ENCODE measurements at places on chromosomes 12 and 14.

DNA sequence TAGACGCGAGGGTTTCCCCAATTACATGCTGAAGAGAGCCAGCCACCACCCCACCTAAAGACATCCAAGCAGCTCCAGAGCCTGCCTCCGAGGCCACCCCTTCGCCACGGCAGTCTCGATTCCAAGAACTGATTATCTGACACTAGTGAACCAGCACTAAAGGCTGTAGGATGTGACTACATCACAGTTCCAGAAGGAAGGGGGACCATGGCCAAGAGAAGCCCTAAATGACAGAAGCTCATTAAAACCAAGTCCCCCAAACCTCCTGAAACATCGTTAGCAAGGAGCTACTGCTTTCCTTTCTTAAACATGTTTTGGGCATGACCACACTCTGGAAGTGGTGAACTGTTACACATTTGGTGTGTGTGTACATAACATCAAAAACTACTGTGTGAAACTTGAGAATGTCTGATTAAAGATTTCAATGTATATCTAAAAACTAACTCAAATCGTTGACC lies 88.2 kb downstream of the DUSP16 start:
- no peak for DNase-seq

GRCh38 chr12:24222968-24223367 lies 273.5 kb upstream of the SOX5 start:
- peak; percentile 12 for DNase-seq

DNA sequence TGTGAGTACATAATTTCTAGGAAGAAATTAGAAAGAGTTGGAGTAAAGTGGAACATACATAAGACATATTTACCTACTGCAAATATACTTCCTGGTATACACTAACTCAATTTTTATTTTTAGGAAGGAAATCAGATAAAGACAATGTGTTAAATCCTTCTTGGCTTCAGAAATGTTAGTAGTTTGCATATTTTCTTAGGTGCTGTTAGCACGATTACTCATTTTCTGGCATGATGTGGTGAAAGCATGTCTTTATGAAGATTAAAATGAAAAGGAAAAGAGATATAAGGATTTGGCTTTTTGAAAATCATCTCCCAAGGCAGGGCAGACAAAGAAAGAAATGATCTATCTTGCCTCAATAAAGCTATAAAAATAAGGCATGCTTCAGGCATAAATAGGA lies 287.6 kb upstream of the E2F7 start:
- DNase-seq = peak; percentile 57

DNA sequence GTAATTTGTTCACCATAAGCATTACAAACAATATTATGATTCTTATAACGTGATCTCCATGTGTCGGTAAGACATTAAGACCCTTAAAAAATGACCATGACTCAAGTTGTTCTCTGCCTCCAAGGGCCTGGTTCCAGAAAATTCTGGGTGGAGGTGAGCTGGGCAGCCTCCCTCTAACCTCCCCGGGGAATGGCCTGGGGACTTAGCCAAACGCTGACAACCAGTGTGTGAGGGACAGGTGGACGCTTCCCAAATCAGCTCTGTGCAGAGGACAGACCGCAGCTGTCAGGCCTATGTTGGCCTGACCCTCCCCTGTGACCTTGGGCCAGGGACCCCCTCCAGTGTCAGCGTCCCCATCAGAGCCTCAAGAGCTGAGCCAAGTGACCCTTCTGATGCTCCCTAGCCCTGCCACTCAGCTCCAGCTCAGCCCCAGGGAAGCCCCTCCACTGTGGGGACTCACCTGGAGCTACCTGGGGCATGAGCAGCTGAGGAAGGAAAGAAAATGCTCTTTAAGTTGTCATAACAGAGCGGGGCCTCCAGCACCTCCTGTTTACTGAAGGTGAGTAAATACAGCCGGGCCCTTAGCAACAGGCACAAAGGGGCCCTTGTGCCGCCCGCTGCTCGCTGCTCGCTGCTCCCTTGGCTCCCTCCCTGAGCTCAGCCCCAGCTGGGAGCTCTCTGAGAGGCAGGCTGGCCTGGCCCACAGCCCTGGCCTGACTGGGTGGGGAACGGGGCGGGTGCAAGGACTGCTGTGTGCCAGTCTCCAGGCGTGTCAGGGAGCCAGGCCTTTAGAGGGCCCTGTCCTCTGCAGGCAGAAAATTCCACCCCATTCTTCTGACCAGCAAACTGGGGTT lies 116.6 kb downstream of the CALM1 start:
- no peak for DNase-seq

DNA sequence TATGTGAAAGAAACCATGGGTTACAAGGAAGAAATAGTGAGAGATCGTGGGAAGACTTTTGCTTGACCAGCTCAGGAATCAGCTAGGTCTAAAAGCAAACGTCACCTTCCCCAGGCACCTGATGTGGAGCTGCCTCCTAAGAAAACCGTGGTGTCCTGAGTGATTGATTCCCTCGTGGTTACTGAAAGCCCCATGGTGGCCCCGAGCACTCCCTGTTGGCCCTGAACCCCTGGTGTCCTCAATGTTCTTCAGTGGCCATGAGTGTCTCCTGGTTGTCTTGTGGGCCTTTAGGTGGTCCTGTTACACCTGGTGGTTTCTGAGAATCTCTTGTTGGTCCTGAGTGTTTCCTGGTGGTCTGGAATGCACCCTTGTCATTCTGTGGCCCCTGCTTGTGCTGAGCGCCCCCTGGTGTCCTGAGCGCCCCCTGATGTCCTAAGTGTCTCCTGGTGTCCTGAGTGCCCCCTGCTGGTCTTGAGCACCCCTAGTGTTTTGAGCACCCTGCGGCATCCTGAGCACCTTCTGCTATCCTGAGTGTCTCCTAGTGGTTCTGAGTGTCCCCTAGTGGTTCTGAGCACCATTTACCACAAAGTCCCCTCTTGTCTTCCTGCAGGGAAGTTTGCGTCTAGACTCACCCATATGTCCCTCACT lies 518.7 kb downstream of the TMEM121 start:
- no peak for DNase-seq

- no peak for DNase-seq
These were observed 139.4 kb downstream of the GRIP1 start for GRCh38 chr12:66539431-66539830.

GRCh38 chr12:105854071-105854470 lies 284.7 kb downstream of the NUAK1 start:
- DNase-seq = peak; percentile 56

GRCh38 chr14:83463500-83464098 lies 1929.9 kb upstream of the SEL1L start:
- peak; percentile 78 for DNase-seq

GRCh38 chr14:64733321-64733720 lies 29.1 kb downstream of the PLEKHG3 start:
- DNase-seq = no peak

- peak; percentile 44 for DNase-seq
These were observed 188.5 kb upstream of the KRR1 start for GRCh38 chr12:75699728-75700496.

GRCh38 chr12:8701046-8701660 lies 3.4 kb downstream of the RIMKLB start:
- DNase-seq = no peak
